ENCODE measurements at places on chromosomes 11 and 22.

GRCh38 chr22:35463231-35463933, 63.4 kb downstream of the MCM5 start:
- no peak overlapping the region for H3K27ac ChIP-seq
- H3K4me1 ChIP-seq = no peaks in the 10 kb centered on the region
- no peaks in the 10 kb centered on the region for H3K36me3 ChIP-seq
- DNase-seq = no peak

DNA sequence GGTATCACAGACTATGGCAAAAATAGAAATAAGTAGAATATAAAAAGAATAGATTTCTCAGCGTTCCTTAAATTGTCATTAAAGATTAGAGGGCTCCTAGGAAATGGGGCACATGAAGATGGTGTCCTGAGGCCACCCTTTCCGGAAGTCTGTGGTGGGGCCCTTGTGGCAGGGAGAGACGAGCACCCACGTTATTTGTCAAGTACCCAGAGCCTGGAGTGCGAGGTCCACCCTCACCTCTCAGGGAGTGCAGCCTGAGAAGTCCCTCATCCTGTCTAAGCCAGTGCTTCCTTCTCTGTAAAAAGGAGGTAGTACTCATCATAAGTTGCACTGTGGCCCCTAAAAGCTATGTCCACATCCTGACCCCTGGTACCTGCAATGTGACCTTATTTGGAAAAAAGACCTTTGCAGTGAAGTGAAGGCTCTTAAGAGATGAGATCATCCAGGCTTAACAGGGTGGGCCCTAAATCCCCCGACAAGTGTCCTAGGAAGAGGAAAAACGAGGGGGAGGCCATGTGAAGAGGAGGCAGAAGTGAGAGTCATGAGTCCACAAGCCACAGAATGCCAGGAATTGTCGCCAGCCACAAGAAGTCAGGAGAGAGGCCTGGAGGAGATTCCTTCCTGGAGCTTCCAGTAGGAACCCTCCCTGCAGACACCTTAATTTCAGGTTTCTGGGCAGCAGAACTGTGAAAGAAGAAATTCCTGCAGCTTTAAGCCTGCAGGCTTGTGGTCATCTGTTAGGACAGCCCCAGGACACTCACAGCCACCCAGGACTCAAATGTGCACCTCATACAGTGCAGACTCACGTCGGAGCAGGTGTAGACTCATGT, 76.8 kb upstream of the CCND1 start:
- no peak overlapping the region for H3K4me3 ChIP-seq
- DNase-seq = no peak
- no peak overlapping the region for H3K27ac ChIP-seq
- H3K27me3 ChIP-seq = no peaks in the 10 kb centered on the region
- H3K36me3 ChIP-seq = no peaks in the 10 kb centered on the region

- H3K27ac ChIP-seq = no peak overlapping the region
- H3K4me1 ChIP-seq = peaks cover 15% of the 10 kb centered on the region
- no peak overlapping the region for H3K4me3 ChIP-seq
- no peak for DNase-seq
- H3K36me3 ChIP-seq = no peaks in the 10 kb centered on the region
- H3K27me3 ChIP-seq = no peaks in the 10 kb centered on the region
These were observed 18.1 kb downstream of the TOM1 start for GRCh38 chr22:35317680-35318290.

- no peak for DNase-seq
- H3K27ac ChIP-seq = no peak overlapping the region
- H3K27me3 ChIP-seq = no peaks in the 10 kb centered on the region
- H3K4me3 ChIP-seq = no peak overlapping the region
These were observed 14.9 kb downstream of the EIF4ENIF1 start for GRCh38 chr22:31474743-31475142.
